ENCODE measurements at places on chromosomes 16 and 17. TPM values are rescaled to one million over a fixed set of nuclear protein-coding genes. Genes with fewer than 3 reads are reported as not detected.

KRT33B gene
- not detected for total RNA-seq

FAM117A gene
- 9.2 TPM for total RNA-seq

IFI35 gene
- 4.2 TPM for total RNA-seq

HOXB3 gene
- 17.7 TPM for total RNA-seq

KRT40 gene
- total RNA-seq, result not detected

GPR179 gene
- 0.97 TPM for total RNA-seq

SLC38A8 gene
- total RNA-seq, result not detected

C17orf113 gene
- 1.6 TPM for total RNA-seq

BOLA2B gene
- 70.6 TPM for total RNA-seq

PLA2G10 gene
- total RNA-seq, result 0.28 TPM

SLC2A4 gene
- total RNA-seq, result 2.2 TPM

OTOP3 gene
- not detected for total RNA-seq
